ENCODE measurements at places on chromosomes 12 and 14.
A peak's percentile ranks its signal among the peaks of the same experiment; 100 is the strongest.

DNA sequence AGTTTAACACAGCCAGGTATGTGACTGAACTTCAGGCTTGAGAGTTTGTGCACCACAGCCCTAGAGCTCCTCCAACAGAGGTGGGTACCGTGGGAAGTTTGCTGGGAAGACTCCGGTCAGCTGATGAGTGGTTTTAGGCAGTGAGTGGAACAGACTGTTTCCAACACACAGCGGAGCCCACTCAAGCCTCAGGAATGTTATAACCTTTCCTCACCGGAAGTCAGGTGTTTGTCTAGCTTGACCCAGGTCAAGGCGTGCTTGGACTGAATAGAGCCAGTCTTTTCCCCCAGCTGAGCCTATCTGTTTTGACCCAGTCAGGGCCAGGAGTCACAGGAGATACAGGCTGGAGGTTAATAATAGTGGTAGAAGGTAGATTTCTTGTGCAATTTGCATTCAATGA is 138.4 kb upstream of the PARP11 start:
- no peak for DNase-seq

DNA sequence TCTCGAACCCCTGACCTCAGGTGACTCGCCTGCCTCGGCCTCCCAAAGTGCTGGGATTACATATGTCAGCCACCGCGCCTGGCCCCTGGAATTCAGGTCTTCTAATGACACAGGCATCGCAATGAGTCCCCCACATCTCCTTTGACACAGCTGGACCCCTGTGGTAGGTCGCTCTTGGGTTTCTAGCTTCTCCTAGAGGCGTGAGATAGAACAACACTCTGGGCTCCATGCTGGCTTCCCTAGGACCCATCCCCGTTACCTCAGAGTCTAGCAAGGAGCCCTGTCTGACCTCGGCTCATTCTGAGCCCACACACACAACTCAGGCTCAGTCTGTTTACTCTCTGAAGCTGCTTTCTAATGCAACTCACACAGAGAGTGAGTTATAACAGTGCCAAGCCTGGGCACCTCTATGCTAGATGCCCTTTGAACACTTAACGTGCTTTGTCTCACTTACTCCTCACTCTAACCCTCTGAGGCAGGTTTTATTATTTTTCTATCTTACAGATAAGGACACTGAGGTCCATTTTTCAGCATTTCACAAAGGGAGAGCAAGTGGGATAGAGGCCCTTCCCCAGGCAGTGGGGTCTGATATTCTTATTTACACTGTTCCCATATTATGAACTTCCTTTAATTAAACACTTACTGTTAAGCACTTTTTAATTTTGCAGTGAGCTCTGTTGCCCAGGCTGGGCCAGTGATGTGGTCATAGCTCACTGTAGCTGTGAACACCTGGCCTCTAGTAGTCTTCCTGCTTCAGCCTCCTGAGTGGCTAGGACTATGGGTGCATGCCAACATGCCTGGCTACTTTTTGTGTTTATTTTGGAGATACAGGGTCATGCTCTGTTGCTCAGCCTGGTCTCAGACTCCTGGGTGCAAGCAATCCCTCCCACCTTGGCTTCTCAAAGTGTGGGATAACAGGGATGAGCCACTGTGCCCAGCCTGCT is 40.6 kb upstream of the RBM19 start:
- no peak for DNase-seq

- DNase-seq, result no peak
Measured at GRCh38 chr12:97642911-97643310, 180.3 kb downstream of the RMST start.

GRCh38 chr14:64704143-64704742 is at the start of gene PLEKHG3:
Gene PLEKHG3, plus strand, starts transcription at chr14:64704424. Its CDS starts 23,208 bp downstream, at chr14:64727632.
- peak; percentile 43 for DNase-seq

GRCh38 chr12:54641554-54641953 is 6.6 kb downstream of the DCD start:
- DNase-seq, result no peak

DNA sequence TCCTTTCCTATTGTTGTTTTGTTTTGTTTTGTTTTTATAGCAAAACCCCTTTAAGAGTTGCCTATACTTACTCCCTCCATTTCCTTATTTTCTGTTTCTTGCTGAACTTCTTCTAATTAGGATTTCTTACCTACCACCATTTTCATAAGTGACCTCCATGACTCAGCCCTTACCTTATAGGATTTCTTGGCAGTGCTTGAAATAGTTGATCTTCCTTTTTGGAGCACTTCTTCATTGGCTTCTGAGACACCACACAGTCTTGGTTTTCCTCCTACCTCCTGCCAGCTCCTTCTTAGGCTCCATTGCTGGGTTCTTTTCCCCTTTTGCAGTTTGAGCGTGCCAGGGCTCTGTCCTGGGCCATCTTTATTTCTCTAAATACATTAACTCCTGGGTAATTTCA is 23.4 kb upstream of the EID3 start:
- no peak for DNase-seq

DNA sequence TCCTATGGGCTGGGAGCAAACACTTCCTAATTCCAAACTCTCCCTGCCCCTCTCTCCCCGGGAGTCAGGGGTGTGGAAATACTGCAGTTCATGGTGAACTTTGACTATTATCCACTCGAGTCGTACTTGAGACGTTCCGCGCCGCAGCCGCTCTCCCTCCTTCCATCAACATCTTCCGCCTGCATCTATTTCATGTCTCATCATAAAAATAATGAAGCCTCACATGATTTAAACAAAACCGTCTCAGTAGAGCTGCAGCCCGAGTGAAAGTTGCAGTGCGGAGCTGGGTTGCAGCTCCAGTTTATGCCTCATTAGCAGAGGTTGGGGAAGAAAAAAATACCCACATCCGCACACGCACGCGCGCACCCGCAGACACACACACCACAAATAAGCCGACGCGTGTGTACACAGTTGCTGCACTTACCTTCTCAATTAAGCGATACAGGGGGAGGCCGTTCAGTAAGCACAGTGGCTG is 283 bp downstream of the LMO3 start:
- DNase-seq, result no peak

GRCh38 chr12:123761841-123762714 is at the start of gene DNAH10:
Gene DNAH10, plus strand, starts transcription at chr12:123762301. Its CDS starts 36 bp downstream, at chr12:123762337.
- DNase-seq, result peak; percentile 51

DNA sequence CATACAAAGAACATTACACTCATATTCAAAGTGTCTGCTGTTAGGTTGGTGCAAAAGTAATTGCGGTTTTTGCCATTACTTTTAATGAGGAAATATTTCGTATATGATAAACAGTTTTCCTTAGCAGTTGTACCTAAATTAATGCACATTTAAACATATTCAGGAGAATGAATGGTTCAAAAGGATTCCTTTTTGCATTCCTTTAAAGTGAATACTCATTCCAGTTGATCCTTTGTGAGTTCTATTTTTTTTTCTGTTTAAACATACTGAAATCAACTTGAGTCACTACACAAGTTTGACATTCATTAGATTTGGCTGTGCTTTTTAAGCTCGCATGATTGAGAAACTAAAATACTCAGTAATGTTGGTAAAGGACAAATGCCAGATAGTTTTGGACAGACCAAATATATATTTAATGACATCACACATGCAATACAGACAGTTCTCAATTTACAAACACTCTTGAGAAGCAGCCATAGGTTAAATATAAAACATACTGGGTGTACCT is 13.8 kb upstream of the SLC38A2 start:
- no peak for DNase-seq

DNA sequence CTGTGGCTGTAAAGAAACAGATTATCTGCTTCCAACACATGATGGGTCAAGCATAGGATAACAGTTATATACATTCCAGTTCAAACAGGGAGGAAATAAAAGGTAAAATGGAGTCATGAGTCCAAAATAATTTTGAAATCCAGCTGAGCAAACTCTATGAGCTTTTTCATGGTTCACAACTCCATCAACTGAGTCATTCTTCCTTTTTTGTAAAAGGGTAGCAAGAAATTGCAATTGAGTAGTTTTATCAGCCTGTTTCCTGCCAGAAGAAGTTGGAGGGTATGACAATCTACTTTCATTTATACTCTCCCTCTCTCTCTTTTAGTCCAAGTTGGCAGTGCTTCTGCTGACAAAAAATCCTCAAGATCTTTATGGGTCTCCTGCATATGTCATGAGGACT is 95.6 kb downstream of the CPNE8 start:
- DNase-seq, result no peak

DNA sequence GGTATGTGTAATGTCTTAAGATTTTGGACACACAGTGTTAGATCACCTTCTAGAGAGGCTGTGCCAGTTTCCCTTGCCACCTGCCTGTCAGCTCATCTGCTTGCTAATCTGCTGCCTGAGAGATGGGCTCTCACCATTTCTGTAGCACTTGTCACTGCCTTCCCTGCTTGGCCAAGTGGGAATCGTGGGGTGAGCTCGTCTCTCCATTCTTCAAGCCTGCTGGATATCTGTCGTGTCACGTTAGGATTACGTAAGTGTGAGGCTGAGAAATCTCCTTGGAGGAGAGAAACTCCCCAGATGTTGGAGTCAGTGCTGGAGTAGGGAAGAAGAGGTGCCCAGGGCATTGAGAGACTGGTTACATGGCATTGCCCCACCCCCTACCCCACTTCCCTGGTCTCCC is 8.6 kb upstream of the RPH3A start:
- DNase-seq, result no peak

DNA sequence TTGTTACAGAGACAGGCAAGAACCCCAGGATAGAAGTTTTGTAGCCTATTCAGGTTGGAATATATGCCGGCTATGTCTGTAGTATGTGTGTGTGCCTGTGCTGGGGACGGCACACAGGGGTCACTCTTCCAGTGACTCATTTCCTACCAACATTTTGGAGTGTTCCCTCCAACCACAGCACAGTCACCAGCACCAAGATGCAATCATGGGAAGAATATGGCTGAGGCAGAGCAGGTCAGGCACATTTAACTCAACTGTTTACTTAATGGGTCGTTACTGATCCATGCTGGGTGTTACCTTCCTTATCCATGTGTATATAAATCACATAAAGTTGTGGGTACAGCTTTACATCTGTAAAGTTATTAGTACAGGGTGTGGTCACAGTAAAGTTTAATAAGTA is 178.3 kb downstream of the PRKD1 start:
- DNase-seq, result no peak

GRCh38 chr12:3016191-3016590 is 57.0 kb downstream of the TEAD4 start:
- DNase-seq, result no peak
